ENCODE measurements at places on chromosomes 11 and 22.

DNA sequence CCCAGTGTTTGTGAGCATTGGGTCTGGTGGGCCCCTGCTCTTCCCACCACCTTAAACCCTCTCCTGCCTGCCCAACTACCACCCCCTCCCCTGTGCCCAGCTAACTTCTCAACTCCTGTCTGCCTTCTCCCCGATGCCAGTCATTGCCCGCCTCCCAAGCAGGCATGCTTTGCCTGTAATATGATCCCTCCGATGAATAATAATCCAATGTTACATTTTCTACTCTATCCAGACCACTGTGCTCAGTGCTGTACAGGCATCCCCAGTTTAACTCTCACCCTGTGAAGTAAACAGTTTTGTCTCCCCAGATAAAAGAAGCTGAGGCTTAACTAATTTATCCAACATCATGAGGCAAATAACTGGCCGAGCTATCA lies 35.5 kb upstream of the OLFML1 start:
- DNase-seq, result no peak

DNA sequence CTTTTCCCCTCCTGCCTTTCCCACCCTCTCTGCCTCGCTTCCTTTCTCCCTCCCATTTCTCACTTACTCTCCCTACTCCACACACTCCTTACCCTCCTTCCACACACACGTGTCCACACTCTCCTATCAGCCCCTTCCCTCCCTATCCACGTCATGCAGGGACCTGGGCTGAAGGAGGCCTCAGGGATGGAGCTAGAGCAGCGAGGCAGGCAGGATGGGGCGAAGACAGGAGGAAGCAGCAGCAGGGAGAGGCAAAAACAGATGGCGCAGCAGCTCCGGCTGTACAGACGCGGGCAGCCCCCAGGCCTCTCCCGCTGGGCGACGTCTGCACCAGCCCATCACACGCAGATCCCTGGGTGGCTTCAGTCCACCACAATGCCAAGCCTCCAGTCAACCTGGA lies 97.9 kb downstream of the SPATA19 start:
- no peak for DNase-seq

DNA sequence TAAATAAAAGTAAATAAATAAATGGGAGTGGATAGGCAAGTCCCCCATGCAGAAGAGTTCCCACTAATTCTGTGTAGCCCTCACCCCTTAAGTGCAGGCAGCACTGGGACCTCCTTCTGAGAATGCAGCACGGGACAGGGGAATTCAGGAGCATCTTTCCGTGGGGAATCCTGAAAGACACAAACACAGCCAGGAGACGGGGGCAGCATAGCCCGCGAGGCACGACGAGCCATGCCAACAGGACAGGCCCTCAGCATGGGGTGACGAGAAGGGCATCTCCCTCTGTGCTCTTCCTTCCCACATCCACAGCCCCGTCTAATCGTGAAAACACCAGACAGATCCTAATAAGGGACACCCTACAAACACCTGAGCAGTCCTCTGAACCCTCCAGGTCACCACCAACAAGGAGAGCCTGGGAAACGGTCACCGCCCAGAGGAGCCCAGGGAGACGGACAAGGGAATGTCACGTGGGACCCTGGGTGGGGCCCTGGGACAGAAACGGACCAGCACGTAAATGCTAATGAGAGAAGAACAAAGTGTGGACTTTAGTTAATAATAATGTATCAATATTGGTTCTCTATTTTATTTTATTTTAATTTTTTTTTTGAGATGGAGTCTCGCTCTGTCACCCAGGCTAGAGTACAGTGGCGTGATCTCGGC lies 6.8 kb downstream of the KRTAP5-5 start:
- no peak for DNase-seq

- DNase-seq, result no peak
Measured at GRCh38 chr22:20591660-20592310, 84.4 kb downstream of the MED15 start.

DNA sequence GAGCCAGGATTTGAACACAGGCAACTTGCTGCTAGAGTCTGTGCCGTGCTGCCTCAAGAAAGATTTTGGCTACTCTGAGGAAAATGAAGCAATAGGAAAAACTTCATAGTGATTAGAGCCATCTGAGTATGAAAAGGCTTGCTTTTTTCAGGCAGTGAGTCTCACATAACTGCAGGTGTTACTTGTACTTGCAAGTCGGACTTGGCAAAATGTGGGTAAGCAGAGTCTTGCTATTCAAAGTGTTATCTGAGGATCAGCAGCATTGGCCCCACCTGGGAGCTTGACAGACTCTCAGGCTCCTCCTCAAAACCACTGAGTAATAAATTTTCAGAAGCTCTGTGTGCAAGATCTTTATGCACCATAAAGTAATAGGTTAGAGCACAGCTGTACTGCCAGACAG lies 18.1 kb downstream of the RNF141 start:
- no peak for DNase-seq

GRCh38 chr11:27907091-27907490 lies 200.9 kb downstream of the KIF18A start:
- no peak for DNase-seq

DNA sequence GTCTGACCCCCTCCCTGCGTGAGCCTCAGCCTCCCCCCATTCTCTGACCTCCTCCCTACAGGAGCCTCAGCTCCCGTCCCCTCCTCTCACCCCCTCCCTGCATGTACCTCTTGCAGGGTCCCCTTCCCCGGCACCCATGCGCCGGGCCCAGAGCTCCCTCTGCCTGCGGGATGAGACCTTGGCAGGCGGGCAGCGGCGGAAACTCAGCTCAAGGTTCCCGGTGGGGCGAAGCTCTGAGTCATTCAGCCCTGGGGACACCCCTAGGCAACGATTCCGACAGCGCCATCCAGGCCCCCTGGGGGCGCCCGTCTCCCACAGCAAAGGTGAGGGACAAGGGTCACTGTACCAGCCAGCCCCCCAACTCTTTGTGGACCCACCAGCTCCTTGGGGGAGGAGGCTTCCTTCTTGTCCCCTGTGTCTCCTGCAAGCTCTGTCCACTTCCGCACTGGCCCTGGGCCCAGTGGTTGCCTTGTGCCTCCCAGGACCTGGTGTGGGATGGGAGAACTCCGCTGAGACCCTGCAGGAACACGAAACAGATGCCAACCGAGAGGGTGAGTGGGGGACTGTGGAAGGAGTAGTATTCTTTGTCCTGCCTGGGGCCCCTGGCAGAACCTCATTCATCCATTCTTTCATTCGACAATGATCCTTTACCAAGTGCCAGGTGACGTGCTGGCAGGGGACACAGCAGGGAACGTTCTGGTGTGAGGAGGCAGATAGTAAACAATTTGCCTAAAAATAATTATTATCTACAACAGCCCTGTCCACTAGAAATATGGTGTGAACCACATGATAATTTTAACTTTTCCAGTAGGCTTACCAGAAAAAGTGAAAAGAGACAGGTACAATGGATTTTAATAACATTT lies 3.7 kb upstream of the RPS6KA4 start:
- no peak for DNase-seq

DNA sequence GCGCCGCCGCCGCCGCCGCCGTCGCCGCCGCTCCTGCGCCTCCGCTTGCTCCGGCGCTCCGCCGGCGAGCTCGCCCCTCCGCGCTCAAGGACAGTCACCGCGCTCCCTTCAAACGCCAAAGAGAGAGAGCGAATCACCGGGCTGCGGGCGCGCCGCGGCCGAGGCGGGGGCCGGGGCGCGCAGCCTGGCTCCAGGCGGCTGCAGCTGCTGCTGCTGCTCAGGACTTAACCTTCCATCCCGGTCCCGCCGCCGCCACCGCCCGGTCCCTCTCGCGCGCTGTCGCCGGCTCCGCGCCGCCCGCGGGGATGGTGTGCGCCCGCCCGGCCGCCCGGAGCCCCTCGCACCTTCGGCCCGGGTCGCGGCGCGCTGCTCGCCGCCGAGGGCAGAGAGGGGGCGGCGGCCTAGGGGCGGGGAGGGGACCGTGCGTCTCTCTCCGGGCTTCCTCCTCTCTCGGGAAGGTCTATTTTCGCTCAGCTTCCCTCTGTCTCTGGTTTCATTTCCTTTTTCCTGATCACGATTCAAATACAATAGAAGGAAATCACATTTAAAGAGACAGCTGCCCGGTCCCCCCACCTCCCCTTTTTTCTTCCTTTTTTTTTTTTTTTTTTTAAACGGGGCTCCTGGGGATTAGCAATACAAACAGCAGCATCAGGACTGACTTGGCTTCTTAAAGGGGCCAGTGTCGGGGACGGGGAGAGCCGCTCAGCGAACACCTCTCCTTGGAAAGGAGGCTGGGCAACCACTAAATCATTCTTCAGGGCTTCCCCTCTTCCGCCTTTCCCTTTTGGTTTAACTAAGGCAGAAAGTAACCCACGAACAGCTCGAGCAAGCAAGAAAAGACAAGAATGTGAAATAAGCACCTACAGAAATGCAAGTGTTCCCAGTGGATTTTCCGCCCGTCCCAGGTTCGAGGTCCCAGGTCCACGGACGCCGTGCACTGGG lies 22.1 kb downstream of the LMO2 start:
- DNase-seq, result no peak

DNA sequence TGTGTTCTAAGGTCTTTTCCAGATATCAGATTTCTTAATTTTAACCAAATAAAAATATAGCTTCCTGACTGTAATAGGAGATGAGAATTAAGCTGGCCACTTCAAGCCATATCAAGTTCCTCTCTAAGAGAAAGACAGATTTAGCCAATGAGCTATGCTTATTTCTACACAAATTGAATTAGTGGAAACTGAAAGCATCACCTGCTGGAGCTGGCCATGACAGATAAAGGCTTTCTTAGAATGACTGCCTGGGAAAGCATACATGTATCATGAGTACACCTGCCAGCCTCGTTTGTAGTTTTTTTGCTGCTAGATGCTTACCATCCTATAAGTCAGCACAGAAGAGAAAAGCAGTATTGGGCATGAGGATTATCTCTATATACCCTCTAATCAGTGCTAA lies 53.5 kb upstream of the DBX1 start:
- no peak for DNase-seq

GRCh38 chr11:110824912-110825620 lies 112.8 kb upstream of the ARHGAP20 start:
- DNase-seq, result no peak

DNA sequence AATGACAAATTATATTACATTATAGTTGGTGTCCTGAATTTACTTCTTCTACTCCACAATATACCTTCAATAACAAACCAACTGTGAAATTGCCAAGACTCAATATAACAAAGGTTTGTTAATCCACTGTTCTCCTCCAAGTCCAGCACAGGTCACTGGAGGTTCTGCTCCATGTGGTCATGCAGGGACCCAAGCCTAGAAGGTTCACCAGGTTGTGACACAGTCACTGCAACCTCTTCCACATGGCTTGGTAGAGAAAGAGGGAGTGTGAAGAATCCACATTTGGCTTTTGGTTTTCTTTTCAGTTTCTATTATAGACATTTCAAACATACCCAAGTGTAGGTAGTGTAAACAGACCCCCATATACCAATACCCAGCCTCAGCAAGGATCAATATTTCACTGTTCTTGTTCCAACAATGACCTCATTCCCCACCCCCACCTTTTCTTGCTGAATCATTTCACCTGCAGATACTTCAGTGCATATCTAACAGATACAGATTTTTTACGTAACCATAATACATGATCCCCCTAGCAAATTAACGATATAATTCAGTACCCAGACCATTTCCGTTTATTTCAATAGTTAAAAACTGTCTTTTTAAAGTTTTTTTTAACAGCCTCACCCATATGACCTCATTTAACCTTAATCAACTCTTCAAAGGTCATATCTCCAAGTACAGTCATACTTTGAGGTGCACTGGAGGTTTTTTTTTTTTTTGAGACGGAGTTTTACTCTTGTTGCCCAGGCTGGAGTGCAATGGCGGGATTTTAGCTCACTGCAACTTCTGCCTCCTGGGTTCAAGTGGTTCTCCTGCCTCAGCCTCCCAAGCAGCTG lies 14.1 kb downstream of the FGF19 start:
- DNase-seq, result no peak

- no peak for DNase-seq
Measured at GRCh38 chr11:89477175-89477574, 14.0 kb downstream of the NOX4 start.

DNA sequence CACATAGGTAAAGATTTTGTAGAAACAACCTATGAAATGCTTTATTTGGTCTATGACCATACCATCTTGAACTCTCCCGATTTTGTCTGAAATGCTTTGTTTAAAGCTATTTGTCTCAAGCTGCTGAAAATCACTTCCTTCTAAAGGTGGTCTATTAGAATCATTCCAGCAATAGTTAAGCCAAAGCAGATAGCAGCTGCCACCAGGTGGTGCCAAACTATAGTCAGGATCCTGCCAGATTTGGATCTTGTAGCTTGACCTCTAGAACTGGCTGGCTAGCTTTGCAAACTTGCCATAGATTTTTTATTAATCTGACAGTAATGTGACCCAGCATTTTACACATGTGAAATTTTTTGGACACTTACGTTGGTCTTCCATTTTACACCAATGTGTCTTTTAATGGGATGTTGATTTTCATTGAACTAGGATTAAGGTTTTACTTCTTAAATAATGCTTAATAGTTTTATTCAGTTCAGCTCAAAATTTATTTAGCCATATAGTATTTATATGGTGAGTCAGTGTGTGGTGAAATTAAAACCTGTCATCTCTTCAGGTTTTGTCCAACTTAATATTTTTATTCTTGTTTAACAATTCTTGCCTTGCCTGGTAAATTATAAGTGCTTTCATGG lies 19.7 kb downstream of the CTR9 start:
- no peak for DNase-seq

DNA sequence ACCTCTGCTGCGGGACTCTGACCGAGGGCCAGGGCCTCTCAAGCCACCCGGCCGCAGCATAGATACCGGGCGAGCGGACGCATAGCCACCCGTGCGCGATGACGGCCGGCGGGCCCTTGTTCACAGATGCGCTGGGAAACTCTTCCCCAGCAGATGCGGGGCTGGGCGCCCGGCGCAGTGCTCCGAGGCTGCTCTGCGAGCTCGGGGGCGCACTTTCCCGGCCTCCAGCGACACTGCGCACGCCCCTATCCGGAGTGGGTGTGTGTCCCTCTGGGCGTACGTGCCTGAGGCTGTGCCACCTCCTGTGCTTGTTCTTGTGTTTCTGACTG lies 104.7 kb upstream of the E2F8 start:
- DNase-seq, result no peak

DNA sequence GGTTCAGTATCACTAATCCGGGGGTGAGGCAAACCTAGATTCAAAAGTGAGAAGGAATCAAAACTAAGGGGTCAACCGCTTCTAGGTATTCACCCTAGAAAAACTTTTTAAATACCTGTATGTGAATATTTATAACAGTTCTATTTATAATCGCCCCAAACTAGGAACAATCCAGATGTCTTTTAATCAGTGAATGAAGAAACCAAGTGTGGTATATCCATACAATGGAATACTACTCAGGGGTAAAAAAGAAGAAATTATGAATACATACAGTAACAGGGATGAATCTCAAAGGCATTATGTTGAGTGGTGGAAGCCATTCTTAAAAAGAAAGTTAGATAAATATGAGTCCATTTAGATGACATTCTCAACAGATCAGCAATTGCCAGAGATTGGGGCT lies 178.0 kb upstream of the BLID start:
- DNase-seq, result no peak

- DNase-seq, result no peak
Measured at GRCh38 chr11:123478352-123478987, 48.4 kb downstream of the GRAMD1B start.

GRCh38 chr11:62340269-62340901 lies 3.1 kb downstream of the ASRGL1 start:
- DNase-seq, result peak; percentile 13
